ENCODE measurements at places on chromosomes 2 and 18. TPM values are rescaled to one million over a fixed set of nuclear protein-coding genes. Genes with fewer than 3 reads are reported as not detected.

The LYG2 gene
- not detected for total RNA-seq

The DYNAP gene
- total RNA-seq: not detected

GRCh38 chr2:179814050-179814449, 47.4 kb downstream of the ZNF385B start:
- no peak for DNase-seq

DNA sequence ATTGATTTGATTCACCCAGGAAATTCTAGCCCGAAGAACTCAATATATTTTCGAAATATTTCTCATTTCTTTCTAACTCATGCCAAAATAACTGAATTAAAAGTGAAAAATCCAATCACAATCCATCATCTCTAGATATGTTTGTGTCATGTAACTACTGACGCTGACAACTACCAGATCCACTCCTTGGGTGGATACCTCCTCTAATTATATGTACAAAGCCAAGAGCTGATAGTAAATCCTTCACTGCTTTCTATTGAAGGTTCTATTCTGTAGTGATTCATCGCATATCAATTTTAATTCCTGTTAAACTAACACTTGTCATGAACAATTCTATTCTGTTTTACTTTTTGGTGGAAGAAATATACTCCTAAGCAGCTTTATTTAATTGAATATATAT, 1056.6 kb upstream of the NXPH2 start:
- DNase-seq: no peak

DNA sequence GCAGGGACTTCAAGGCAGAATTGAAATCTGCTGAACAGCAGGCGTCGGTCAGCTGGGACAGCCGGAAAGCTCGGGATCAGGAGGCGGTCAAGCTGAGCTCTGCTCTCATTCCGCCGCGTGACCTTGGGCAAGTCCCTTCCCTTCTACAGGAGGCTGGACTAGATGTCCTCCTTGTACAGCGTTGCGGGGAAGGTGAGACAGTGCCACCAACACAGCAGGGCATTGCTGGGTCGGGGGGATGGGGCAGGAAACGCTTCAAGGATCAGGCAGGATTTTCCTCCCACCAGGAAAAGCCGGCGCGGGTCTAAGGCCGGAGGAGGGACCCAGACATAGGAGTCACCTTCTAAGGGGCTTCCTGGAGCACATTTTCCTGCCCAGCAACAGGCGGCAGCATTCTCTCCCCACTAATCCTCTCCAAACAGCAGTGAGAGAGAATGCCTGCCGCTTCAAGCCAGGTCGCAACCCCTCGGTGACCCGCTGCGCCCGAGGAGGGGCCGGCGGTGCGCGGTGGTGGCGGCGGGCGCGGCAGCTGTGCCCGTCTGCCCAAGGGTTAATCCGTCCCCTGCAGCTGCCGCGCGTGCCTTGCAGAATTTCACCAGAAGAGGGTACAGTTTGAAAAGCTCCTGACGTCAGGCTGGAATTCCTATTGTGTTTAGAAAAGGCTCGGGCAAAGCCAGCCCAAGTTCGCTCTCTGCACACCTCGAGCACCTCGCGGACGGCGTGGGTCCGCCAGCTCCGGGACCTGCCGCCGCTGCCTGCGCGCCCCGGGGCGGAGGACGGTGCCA, at the start of gene KCNF1:
TSS of gene KCNF1 (plus strand) at position 644 of the 785 bp plus-strand sequence. CDS start 493 bp downstream, outside the sequence.
- DNase-seq: peak; percentile 11

GRCh38 chr2:225660262-225661131, 261.0 kb downstream of the NYAP2 start:
- DNase-seq: peak; percentile 76

- DNase-seq: no peak
These were observed 38.2 kb upstream of the PNO1 start for GRCh38 chr2:68119504-68119903.

GRCh38 chr2:196516564-196516963, 123.0 kb upstream of the CCDC150 start:
- no peak for DNase-seq

GRCh38 chr2:164756773-164757172, 84.8 kb downstream of the COBLL1 start:
- no peak for DNase-seq

Measured in Right ventricle myocardium inferior (tissue), 1 donor.